ENCODE measurements at places on chromosomes 5 and 9.
A peak's percentile ranks its signal among the peaks of the same experiment; 100 is the strongest.

- DNase-seq = no peak
Measured at GRCh38 chr5:91240175-91240574, 142.9 kb downstream of the ARRDC3 start.

GRCh38 chr5:143244000-143244736, 159.3 kb downstream of the NR3C1 start:
- peak; percentile 97 for DNase-seq

GRCh38 chr5:133230823-133231578, 179.2 kb downstream of the HSPA4 start:
- DNase-seq = peak; percentile 2

GRCh38 chr5:6728795-6729183, 15.6 kb downstream of the TENT4A start:
- DNase-seq = no peak

DNA sequence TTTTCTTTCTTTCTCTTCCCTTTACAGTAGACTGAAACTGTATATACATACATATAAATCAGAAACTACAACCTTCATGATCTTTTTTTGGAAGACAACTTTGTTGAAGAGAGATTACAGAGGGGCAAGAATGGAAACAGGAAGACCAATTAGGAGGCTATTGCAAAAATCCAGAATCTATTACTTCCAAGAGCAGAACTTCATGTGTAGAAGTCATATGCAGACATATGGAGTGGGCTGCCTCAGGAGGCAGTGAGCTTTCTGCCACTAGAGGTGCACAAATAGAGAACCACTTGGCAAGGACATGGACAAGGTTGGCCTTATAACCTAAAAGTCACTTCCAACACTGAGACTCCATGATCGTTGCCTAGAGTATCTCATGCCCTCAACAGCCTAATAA, 157.8 kb upstream of the NR4A3 start:
- DNase-seq = no peak

DNA sequence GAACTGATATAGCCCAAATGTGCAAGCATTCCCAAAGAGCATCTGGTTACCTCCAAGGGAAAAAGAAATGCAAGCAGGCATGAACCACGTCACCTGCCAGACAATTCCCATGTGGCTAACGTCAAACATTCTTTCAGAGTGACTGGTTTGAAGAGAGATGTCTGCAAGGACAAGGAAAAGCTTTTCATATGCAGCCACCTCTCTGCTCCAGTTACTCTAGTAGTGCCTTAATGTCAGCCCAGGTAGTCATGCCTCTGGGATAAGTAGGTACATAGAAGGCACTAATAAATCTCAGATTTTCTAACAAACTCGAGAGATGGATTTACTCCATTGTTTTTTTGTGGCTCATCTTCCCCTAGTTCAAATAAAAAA, 96.8 kb upstream of the IFNK start:
- DNase-seq = peak; percentile 66

GRCh38 chr9:99076483-99077171, 28.3 kb upstream of the TGFBR1 start:
- no peak for DNase-seq

DNA sequence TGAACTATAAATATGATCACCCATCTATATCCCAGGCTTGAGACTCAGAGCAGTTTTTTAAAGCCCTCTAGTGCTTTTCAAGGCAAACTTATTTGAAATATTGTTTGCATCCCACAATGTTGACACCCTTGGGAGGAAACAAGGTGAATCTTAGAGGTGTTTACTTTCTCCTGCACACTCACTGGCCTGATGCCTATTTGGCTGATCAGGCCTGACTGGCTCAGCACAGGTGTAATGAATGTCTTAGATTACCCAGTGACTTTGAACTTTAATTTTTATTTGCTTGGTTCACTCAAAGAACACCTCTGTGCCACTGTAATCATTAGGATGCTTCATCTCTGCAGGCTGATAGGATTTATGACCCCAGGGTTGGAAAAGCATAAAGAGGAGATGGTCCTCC, 158.3 kb downstream of the KCTD16 start:
- DNase-seq = no peak

- peak; percentile 91 for DNase-seq
Measured at GRCh38 chr9:91193087-91193657, 168.5 kb downstream of the AUH start.

- no peak for DNase-seq
Measured at GRCh38 chr5:177414481-177414880, 5.1 kb upstream of the F12 start.

DNA sequence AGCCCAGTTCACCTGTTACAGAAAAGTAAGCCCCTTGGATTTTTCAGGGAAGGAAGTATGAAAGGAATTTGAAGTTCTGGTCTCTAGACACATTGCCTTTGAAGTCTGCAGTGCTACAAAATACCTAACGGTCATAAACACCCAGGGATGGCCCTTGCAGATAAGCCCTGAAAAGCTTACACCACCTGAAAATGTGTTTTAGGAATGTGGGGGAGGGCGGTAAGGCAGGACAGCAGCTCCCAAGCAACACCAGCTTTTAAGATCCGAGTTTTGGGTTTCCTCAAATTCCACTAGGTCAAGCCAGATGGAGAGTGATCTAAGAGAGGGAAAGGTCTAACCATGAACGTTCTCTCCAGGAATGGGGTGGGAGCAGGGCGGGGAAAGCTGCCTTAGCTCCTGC, 114.1 kb upstream of the PANK3 start:
- no peak for DNase-seq
